Osteocyte (in vitro differentiated cells): ENCODE measurements at places on chromosomes 13 and 19. TPM values are rescaled to one million over a fixed set of nuclear protein-coding genes. Genes with fewer than 3 reads are reported as not detected.

The PPM1N gene
- 0.29 and 0.62 TPM in 2 replicates for total RNA-seq

The DYRK1B gene
- 31.7 and 34.0 TPM in 2 replicates for total RNA-seq

The ZFP28 gene
- total RNA-seq, result 7.8 and 11.3 TPM in 2 replicates

DNA sequence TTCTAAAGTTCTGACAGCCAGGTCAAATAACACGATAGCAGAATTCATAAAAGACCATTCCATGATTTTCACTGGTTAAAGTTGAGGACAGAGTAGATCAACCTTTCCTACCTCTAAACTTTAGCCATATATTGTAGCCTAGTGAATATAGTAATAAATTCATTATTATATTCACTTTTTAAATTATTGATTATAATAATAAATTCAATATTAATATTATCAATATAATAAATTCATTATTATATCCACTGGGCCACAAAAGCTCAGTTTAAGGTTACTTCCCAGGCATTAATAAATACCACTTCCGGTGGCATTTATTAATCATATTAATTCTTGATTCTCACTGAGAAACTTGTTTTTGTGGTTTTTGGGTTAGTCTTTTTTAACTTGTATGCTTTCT, 85.7 kb upstream of the GPC6 start:
- H3K27ac ChIP-seq, result no peak overlapping the region
- H3K4me3 ChIP-seq, result no peak overlapping the region
- H3K4me1 ChIP-seq, result no peaks in the 10 kb centered on the region
- H3K27me3 ChIP-seq, result peaks cover 40% of the 10 kb centered on the region

DNA sequence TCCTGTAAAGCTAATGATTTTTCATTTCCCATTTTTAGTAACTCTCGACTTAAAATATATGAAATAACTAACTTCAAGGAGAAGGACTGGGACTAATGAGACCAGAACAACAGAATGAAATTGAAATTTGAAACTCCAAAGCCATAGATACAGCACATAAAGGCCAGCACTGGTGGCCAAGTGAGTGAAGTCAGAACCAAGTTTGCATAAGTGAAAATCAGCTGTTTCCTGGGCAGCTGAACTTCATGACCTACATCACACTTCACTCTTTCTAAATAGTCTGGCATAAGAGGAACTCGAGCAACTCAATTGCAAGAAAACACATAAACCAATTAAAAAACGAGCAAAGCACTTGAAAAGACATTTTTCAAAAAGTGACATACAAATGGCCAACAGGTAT, 84.5 kb downstream of the DCLK1 start:
- no peak overlapping the region for H3K4me3 ChIP-seq
- no peaks in the 10 kb centered on the region for H3K4me1 ChIP-seq
- H3K27ac ChIP-seq, result no peak overlapping the region
- peaks cover 35% of the 10 kb centered on the region for H3K27me3 ChIP-seq
- no peak for DNase-seq
